Activated naive CD4-positive, alpha-beta T cell treated with anti-CD3 and anti-CD28 coated beads for 36 hours (primary cell): ENCODE measurements at places on chromosomes 2 and 18. TPM values are rescaled to one million over a fixed set of nuclear protein-coding genes. Genes with fewer than 3 reads are reported as not detected.

DNA sequence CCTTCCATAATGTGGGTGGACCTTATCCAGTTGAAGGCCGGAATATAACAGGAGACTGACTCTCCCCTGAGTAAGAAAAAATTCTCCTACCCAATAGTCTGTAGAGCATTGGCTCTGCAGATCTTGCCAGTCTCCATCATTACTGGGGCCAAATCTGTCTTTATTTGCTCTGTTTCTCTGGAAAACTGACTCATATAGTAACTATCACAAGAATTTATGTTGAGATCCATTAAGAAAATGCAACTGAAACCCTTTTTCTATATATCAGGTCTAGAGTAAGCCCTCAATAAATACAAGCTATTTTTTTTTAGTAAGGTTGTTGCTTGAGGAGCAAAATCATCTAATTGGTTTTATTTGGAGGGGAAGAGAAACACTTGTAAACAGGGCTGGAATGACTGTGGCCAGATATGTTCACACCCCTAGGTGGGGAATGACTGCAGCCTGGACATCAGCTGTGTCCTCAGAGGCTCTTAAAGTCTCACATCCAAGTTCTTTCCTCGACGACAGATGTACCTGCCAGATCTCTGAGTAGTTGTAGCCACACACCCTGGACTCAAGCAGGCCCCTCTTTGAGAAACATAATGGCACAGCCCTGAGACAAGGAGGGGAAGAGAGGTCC is 339.7 kb downstream of the TNS1 start:
- no peaks in the 10 kb centered on the region for H3K36me3 ChIP-seq
- no peak for DNase-seq
- H3K4me3 ChIP-seq: no peak overlapping the region
- H3K27ac ChIP-seq: no peak overlapping the region
- peaks cover 24% of the 10 kb centered on the region for H3K4me1 ChIP-seq

DNA sequence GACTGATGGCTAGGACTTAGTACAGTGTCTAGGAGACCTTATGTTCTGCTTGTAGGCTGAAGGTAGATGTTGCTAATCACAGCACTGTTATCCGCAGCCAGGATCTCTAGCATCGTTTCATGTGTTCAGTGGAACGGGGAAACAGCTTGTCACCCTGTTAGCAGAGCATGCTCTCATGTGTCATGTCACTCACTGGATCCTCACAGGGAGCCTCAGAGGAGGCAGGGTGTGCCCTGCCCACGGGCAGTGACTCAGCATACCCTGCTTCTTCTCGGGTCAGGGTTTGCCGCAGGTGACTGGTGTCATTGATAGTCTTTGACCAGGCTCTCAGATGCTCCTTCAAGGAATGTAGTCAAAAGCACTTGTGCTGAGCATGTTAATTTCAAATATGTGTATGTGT is 44.4 kb downstream of the RPIA start:
- H3K36me3 ChIP-seq: peaks cover 17% of the 10 kb centered on the region
- H3K4me3 ChIP-seq: no peak overlapping the region
- peak overlapping the region; percentile 78 for H3K27ac ChIP-seq
- DNase-seq: no peak

DNA sequence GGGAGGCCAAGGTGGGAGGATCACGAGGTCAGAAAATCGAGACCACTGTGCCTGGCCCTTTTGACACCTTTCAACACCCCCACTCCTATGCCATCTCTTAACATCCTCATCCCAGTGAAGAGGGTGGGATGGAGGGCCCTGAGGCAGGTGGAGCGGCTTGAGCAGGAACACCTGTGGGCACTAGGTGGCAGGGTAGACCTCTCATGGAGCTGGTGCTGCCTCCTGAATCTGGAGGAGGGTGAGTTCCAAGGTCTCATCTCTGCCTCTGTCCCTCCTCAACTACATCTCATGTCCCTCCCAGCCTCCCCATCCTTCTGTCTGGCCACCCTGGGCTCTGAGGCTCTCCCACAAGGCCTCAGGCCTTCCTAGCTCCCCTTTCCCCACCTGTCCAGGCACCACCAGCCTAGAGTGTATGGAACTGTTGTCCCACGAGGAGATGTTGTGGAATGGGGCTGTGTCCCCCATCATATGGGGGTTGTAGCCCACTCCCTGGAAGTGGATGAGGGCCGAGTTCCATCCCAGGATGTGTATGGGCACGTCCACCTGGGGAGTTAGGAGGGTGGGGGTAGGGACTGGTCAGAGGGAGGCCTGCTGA is 17.0 kb upstream of the CRYBA2 start:
- DNase-seq: peak; percentile 41
- no peaks in the 10 kb centered on the region for H3K4me1 ChIP-seq
- no peak overlapping the region for H3K4me3 ChIP-seq

DNA sequence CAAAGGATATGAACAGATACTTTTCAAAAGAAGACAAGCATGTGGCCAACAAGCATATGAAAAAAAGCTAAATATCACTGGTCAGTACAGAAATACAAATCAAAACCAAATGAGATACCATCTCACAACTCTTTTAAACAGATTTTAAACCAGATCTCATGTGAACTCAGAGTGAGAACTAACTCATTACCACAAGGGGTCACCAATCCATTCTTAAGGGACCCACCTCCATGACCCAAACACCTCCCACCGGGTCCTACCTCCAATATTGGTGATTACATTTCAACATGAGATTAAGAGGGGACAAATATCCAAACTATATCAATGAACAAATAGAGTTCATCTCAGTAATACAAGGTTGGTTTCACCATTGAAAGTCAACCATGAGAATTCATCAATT is 319.8 kb upstream of the GULP1 start:
- no peak for DNase-seq
- no peaks in the 10 kb centered on the region for H3K27me3 ChIP-seq
- no peak overlapping the region for H3K27ac ChIP-seq
- H3K36me3 ChIP-seq: no peaks in the 10 kb centered on the region

DNA sequence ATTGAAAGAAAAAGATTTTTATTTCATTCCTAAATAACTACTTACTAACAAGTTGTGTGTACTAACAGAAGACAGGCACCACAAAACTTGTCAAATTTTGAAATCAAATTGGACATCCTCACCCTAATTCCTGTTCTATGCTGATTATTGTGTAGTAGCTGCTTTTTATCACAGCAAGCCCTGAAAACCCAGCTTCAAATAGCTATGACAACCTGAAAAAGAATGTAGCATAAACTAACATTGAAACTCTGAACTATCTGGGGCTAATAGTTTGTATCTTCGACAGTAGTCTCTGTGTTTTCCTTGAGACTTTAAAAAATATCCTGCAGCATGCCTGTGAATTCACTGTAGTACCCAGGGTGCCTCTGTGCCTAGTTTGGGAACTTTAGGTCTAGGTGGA is 122.6 kb downstream of the WDPCP start:
- no peaks in the 10 kb centered on the region for H3K4me1 ChIP-seq
- H3K27me3 ChIP-seq: no peaks in the 10 kb centered on the region
- H3K4me3 ChIP-seq: no peak overlapping the region
- DNase-seq: no peak

SERPINB10 gene
- not detected for total RNA-seq

GRCh38 chr2:33498291-33498956 is 22.0 kb downstream of the RASGRP3 start:
- H3K27ac ChIP-seq: no peak overlapping the region
- H3K27me3 ChIP-seq: peaks cover under 1% of the 10 kb centered on the region
- no peak for DNase-seq

- H3K4me1 ChIP-seq: peaks cover 8% of the 10 kb centered on the region
- H3K27me3 ChIP-seq: no peaks in the 10 kb centered on the region
- H3K27ac ChIP-seq: no peak overlapping the region
- DNase-seq: peak; percentile 44
- H3K36me3 ChIP-seq: no peaks in the 10 kb centered on the region
Observed at GRCh38 chr2:233974530-233975071, 57.4 kb downstream of the TRPM8 start.

PRSS56 gene
- not detected for total RNA-seq

DNA sequence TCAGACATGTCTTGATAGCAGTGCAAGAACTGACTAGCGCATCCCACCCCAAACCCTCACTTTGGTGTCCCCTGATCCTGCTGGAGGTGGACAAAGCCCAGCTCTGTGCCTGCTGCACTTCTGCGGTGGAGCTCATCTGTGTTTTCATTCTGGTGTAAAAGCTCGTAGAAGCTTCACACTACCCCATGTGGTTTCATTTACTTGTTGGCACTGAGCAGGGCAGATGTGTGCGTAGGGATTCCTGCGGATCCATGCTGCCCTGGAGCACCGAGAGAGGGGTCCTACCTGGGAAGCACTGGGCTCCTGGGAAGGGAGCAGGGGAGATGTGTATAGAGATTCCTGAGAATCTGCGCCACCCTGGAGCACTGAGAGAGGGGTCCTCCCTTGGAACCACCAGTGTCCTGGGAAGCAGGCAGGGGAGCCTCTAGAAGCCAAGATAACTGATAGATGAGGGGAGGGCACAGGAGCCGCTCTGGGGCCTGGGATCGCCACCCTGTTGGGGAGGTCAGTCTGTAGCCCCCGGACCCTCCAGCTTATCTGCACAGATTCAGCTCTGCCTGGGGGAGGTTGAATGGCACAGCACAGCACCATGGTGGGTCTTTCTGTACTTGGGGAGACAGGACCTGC is 106.9 kb upstream of the OTOS start:
- DNase-seq: no peak
- H3K4me3 ChIP-seq: no peak overlapping the region
- peaks cover 12% of the 10 kb centered on the region for H3K27me3 ChIP-seq

- H3K4me3 ChIP-seq: no peak overlapping the region
- peaks cover 7% of the 10 kb centered on the region for H3K27me3 ChIP-seq
- H3K36me3 ChIP-seq: no peaks in the 10 kb centered on the region
- DNase-seq: no peak
- H3K27ac ChIP-seq: no peak overlapping the region
Observed at GRCh38 chr18:59029663-59030429, 109.8 kb upstream of the SEC11C start.

TMEM198 gene
- total RNA-seq: 0.86 TPM

DNA sequence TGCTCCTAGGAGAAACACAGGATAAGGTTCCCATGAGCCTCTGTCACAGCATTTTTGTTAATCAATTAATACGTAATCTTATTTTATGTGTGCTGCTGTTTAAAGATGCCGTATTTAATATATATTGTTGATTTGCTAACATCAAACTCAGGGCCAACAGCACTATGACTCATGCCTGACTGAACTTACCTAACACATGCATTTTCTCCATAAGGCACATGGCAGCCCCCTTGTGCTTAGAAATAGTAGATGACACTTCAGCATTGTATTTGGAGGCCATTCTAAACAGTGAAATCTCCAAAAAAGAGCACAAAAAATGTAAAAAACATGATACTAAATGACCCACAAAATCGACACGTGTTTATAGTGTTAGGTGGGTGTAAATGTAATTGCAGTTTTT is 314.8 kb downstream of the MYCN start:
- H3K4me1 ChIP-seq: peaks cover 13% of the 10 kb centered on the region
- H3K36me3 ChIP-seq: no peaks in the 10 kb centered on the region
- no peak overlapping the region for H3K27ac ChIP-seq
- no peak overlapping the region for H3K4me3 ChIP-seq
- no peak for DNase-seq
- no peaks in the 10 kb centered on the region for H3K27me3 ChIP-seq

TXNDC2 gene
- total RNA-seq: not detected

DNA sequence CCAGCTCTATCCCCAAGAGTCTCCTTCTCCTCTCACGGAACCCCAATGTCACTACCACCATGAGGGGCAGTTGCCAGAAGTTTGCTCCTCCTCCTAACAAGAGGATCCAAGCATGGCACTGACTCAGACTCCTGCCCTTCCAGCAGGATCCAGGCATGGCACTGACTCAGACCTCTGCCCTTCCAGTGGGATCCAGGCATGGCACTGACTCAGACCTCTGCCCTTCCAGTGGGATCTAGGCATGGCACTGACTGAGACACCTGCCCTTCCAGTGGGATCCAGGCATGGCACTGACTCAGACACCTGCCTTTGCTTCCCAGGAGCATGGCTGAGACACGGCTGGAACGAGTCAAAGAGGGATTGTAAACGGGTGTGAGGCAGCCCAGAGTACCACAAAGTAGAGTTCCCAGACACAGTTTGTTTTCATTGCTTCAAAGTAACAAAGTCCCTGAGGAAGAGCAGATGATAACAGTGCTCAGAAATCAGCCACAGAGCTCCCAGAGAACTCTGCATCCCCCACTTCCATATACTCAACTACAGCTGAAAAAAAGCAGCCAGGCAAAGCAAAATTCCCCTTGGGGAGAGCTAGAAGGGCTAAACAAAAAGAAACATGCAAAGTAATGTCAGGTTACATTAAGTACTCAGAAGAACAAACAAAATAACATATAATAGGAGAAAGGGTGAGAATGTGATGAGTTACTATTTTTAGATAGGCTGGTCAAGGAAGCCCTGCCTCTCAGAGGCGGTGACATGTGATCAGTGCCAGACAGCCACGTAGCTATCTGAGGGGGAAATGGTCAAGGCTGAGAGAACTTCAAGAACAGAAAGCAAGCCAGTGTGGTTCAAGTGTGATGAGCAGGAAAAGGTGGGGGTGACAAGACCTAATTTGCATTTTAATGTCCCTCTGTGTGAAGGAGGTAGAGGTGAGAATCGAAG is 3.0 kb downstream of the BUB1 start:
- DNase-seq: peak; percentile 26
- H3K27me3 ChIP-seq: no peaks in the 10 kb centered on the region
- H3K4me1 ChIP-seq: peaks cover 17% of the 10 kb centered on the region
- H3K36me3 ChIP-seq: peaks cover 29% of the 10 kb centered on the region

INO80C gene
- 36.6 TPM for total RNA-seq

SLC11A1 gene
- total RNA-seq: not detected

- no peaks in the 10 kb centered on the region for H3K27me3 ChIP-seq
- DNase-seq: no peak
- H3K36me3 ChIP-seq: peaks cover 16% of the 10 kb centered on the region
- H3K4me3 ChIP-seq: no peak overlapping the region
- no peak overlapping the region for H3K27ac ChIP-seq
Observed at GRCh38 chr2:191696001-191696400, 18.1 kb downstream of the NABP1 start.

DNA sequence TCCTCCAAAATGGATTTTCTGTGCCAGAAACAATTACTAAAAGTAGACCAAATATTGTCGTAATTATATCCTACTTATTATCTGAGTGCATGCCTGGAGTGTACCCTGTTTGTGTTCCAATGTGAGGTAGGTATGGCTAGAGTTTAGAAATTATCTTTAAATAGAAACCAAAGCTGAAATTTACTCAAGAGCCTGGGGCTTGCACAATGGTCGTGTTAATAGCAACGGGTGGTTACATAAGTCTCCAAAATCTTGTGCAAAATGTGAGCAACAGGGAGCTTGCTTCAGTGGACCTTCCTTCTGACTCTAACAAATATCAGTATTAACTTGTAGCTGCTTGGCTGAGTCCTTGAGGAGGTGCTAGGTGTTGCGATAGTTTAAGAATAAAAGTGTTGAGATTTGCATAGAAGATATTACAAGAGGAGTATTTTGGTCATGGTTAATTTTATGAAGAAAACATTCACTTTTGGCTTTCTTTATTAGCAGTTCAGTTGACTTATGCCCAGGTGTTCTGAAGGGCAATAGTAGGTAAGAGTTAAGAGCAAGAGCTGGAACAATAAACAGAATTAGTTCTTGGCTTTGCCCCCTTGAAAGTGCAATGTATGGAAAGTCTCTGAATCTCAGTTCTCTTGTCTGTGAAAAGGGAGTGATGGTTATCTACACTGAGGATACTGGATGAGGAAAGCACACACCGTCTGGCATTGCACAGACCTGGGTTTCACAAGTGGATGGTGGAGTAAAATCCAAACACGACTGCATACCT is 4.6 kb downstream of the CXCR4 start:
- DNase-seq: no peak
- no peaks in the 10 kb centered on the region for H3K27me3 ChIP-seq
- H3K4me3 ChIP-seq: no peak overlapping the region
- peaks cover 34% of the 10 kb centered on the region for H3K4me1 ChIP-seq
- no peak overlapping the region for H3K27ac ChIP-seq
- peaks cover 31% of the 10 kb centered on the region for H3K36me3 ChIP-seq
